ENCODE measurements at places on chromosomes 16 and 17. TPM values are rescaled to one million over a fixed set of nuclear protein-coding genes. Genes with fewer than 3 reads are reported as not detected.

Gene NPIPA2
- 1.4 TPM for total RNA-seq

GRCh38 chr16:89290472-89290871 is 73.0 kb downstream of the ZNF778 start:
- H3K36me3 ChIP-seq = peaks cover 8% of the 10 kb centered on the region
- no peak for DNase-seq
- H3K4me3 ChIP-seq = no peak overlapping the region
- no peaks in the 10 kb centered on the region for H3K27me3 ChIP-seq
- no peak overlapping the region for H3K27ac ChIP-seq

GRCh38 chr16:19094542-19095365 is 19.0 kb upstream of the ITPRIPL2 start:
- peaks cover 8% of the 10 kb centered on the region for H3K4me1 ChIP-seq
- H3K4me3 ChIP-seq = no peak overlapping the region
- peak overlapping the region; percentile 24 for H3K27ac ChIP-seq
- H3K36me3 ChIP-seq = peaks cover 11% of the 10 kb centered on the region

- H3K27me3 ChIP-seq = peaks cover 12% of the 10 kb centered on the region
- no peak overlapping the region for H3K27ac ChIP-seq
- H3K36me3 ChIP-seq = no peaks in the 10 kb centered on the region
- H3K4me3 ChIP-seq = no peak overlapping the region
These were observed 8.2 kb upstream of the PHF12 start for GRCh38 chr17:28959471-28959871.

GRCh38 chr17:77437747-77438146 is 297.0 kb downstream of the SEC14L1 start:
- peak overlapping the region; percentile 19 for H3K27ac ChIP-seq
- no peaks in the 10 kb centered on the region for H3K27me3 ChIP-seq
- DNase-seq = no peak

- H3K27ac ChIP-seq = no peak overlapping the region
- H3K27me3 ChIP-seq = no peaks in the 10 kb centered on the region
- DNase-seq = no peak
- H3K36me3 ChIP-seq = no peaks in the 10 kb centered on the region
These were observed 162.7 kb downstream of the SPECC1 start for GRCh38 chr17:20171741-20172365.

- no peak for DNase-seq
- no peak overlapping the region for H3K27ac ChIP-seq
- H3K4me3 ChIP-seq = no peak overlapping the region
- no peaks in the 10 kb centered on the region for H3K36me3 ChIP-seq
- H3K4me1 ChIP-seq = peaks cover 5% of the 10 kb centered on the region
These were observed 4.5 kb upstream of the PYCR1 start for GRCh38 chr17:81941484-81942166.

DNA sequence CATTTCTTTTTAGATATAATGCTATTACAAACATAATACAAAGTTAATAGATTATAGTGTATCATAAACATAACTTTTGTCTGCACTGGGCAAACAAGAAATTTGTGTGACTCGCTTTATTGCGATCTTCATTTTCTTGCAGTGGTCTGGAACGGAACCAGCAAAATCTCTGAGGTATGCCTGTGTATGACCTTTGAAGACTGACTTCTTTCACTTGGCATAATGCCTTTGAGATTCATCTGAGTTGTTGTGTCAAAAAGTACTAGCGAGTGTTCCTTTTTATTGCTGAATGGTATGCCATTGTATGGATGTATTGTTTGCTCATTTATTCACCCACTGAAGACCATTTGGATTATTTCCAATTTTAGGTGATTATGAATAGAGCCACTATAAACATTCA is 69.2 kb downstream of the TANC2 start:
- H3K27ac ChIP-seq = no peak overlapping the region
- no peaks in the 10 kb centered on the region for H3K36me3 ChIP-seq
- no peaks in the 10 kb centered on the region for H3K27me3 ChIP-seq
- peaks cover 15% of the 10 kb centered on the region for H3K4me1 ChIP-seq
- DNase-seq = no peak

GRCh38 chr16:4609200-4610010 is 5.3 kb downstream of the UBALD1 start:
- DNase-seq = no peak
- H3K27ac ChIP-seq = no peak overlapping the region
- H3K27me3 ChIP-seq = no peaks in the 10 kb centered on the region

DNA sequence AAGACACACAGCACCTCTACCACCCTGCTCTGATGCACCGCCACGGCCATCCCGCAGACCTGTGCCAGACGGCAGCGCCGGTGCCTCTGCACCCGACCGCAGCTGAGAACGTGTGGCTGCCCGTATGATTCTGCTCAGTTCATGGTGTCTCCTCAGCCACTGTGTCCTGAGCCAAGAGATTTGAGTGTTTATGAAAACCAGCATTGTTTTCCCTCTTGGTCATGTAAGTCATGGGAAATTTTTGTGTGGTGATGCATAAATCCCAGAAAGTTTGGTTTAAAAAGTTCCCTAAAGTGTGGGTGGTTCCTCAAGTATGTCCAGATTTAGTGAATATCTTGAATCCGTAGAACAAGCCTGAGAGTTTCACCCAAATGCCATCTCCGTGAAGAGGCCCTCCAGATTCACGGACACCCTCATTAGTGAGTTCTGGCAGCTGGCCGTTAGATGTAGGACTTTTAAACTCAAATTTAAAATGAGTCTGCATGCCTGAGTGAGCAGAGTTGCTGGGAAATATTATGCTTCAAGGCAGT is 57.6 kb downstream of the CDRT4 start:
- H3K27ac ChIP-seq = no peak overlapping the region
- no peaks in the 10 kb centered on the region for H3K27me3 ChIP-seq
- no peak for DNase-seq
- H3K36me3 ChIP-seq = no peaks in the 10 kb centered on the region
- H3K4me1 ChIP-seq = no peaks in the 10 kb centered on the region

DNA sequence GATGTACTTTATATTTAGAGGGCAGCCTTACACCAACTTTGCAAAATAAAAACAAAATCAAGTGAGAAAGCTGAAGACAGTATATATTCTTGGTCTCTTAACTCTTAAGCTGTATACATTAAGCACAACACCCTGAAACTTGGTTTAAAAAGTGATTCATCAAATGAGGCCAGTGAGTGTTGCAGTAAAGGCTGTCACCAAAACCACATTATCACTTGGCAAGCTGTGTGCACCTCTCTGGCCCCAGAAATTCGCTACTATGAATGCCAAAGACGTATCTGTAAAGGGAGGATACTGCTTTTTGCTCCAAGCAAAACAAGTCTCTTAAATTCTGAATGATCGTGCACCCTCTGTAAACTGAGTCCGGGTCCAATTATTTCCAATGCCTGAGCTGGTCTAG is 163.9 kb downstream of the ZFHX3 start:
- no peak overlapping the region for H3K4me3 ChIP-seq
- H3K27me3 ChIP-seq = no peaks in the 10 kb centered on the region
- H3K4me1 ChIP-seq = no peaks in the 10 kb centered on the region

DNA sequence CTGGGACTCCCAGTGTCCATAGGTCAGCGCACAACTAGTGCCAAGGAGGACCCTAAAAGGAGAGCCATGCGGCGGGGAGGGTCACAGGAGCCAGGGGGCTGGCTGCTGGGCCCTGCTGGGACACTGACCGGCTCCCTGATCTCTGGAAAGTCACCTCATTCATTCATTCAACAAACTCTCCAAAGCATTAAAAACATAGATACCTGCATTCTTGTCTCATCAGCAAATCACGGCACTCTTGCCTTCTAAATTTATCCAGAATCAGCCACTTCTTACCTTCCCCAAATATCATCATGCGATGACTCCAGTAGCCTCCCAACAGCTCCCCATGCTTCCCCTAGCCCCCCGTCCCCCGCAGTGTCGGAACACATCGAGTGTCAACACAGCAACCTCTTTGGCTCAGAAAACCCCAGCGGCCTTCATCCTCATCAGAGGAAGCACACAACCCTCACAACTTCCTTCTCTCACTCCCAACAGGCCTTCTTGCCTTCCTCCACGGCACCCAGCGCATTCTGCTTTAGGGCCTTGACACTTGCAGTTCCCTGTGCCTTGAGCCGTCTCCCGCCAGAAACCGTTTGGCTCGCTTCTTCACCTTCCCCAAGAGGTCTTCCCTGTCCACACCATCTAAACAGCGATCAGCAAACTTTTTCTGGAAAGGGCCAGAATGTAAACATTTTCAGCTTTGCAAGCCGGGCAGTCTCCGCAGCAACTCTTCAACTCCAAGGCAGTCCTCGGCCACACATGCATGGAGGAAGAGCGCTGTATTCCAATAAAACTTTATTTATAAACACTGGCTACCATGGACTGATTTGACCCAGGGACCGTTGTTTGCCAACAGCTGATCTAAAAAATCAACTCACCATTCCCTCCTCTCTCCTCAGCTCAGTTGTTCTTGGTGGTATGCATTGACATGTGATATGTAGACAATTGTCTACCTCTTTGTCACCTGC is 119.5 kb upstream of the TNRC6C start:
- H3K27ac ChIP-seq = no peak overlapping the region
- DNase-seq = no peak
- no peak overlapping the region for H3K4me3 ChIP-seq
- peaks cover 5% of the 10 kb centered on the region for H3K36me3 ChIP-seq
- H3K4me1 ChIP-seq = peaks cover 46% of the 10 kb centered on the region
- peaks cover 14% of the 10 kb centered on the region for H3K27me3 ChIP-seq

- H3K36me3 ChIP-seq = no peaks in the 10 kb centered on the region
- peaks cover 5% of the 10 kb centered on the region for H3K4me1 ChIP-seq
- no peak overlapping the region for H3K27ac ChIP-seq
- DNase-seq = no peak
These were observed 56.1 kb downstream of the PCTP start for GRCh38 chr17:55806745-55807495.

GRCh38 chr16:63719926-63720325 is 1401.9 kb downstream of the CDH11 start:
- H3K27ac ChIP-seq = no peak overlapping the region
- H3K4me1 ChIP-seq = no peaks in the 10 kb centered on the region
- H3K4me3 ChIP-seq = no peak overlapping the region

- no peak for DNase-seq
- no peaks in the 10 kb centered on the region for H3K36me3 ChIP-seq
- H3K27me3 ChIP-seq = no peaks in the 10 kb centered on the region
- H3K4me1 ChIP-seq = no peaks in the 10 kb centered on the region
These were observed 59.3 kb downstream of the ASIC2 start for GRCh38 chr17:33233811-33234177.

DNA sequence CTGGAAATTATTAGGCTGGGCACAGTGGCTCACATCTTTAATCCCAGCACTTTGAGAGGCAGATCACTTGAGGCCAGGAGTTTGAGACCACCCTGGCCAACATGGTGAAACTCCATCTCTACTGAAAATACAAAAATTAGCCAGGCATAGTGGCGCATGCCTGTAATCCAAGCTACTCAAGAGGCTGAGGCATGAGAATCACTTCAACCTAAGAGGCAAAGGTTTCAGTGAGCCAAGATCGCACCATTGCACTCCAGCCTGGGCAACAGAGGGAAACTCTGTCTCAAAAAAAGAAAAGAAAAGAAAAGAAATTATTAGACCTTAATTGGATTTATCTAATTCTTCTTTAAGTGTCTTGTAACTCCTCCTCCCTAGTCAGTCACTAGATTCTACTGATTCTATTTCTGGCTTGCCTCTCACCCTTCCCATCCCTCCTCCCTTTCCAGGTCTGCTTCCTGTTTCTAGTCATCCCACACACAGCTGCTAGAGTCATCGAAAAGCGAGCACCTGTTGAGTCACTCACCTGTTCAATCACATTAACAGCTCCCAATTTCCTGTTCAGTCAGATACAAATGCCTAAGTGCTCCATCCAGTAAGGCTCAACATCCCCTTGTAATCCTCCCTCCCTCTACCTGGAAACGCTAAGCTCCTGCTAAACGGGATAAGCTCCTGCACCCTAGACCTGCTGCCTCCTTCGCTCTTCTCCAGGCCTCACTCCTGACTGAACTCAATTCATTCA is 34.6 kb downstream of the ERN1 start:
- H3K36me3 ChIP-seq = peaks cover 33% of the 10 kb centered on the region
- H3K4me1 ChIP-seq = peaks cover 49% of the 10 kb centered on the region
- peak overlapping the region; percentile 18 for H3K27ac ChIP-seq
- H3K27me3 ChIP-seq = no peaks in the 10 kb centered on the region
- DNase-seq = no peak

Measured in activated CD8-positive, alpha-beta memory T cell treated with anti-CD3 and anti-CD28 coated beads, Interleukin-2, amount 10 ng/mL, durations not matched to agents 7 days and 5 days (primary cell).